CD4-positive, alpha-beta T cell treated with Interleukin-6 at 100 ng/mL for 8 hours (primary cell): ENCODE measurements at places on chromosomes 5 and 9.

GRCh38 chr9:92522983-92523970 is 12.5 kb downstream of the ECM2 start:
- DNase-seq, result no peak

DNA sequence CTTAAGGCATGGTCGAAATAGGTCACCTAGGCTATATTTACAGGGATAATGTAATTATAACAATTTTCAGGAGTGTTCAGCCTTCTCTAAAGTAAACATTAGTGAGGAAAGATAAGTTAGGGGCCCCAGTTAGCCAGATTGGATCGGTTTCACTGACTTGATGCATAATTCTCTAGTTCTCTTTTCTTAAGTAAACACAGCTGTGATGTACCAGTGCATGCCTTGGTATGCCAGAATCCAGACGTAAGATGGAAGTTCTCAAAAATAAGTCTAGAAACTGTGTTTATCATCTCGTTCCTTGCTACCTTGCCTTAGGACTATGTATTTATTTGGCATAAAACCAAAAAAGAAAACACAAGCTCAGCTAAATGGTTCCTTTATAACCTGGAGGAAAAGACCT is 442.2 kb upstream of the CLINT1 start:
- no peak for DNase-seq

- no peak for DNase-seq
Measured at GRCh38 chr9:114164191-114164794, 9.0 kb downstream of the COL27A1 start.

GRCh38 chr9:7201196-7201595 is 443.4 kb downstream of the KDM4C start:
- DNase-seq, result no peak

DNA sequence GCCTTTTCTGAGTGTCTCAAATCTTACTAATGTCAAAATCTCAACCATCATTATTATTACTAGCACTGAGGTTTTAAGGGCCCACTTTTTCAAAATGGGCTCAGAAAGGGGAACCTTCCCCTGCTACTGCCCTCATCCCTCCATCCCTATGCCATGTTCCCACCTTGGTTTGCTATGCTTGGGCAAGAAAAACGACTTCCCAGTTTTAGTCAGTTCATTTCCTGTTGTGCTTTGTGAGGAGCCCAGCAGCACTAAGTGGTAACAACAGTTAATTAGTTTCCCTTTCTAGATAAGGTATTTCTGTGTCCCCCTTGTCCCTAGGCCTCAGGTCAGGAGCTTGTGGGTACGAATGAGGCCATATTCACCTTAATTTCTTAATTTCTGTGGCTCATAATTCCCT is 595.2 kb downstream of the RAB3C start:
- DNase-seq, result no peak

DNA sequence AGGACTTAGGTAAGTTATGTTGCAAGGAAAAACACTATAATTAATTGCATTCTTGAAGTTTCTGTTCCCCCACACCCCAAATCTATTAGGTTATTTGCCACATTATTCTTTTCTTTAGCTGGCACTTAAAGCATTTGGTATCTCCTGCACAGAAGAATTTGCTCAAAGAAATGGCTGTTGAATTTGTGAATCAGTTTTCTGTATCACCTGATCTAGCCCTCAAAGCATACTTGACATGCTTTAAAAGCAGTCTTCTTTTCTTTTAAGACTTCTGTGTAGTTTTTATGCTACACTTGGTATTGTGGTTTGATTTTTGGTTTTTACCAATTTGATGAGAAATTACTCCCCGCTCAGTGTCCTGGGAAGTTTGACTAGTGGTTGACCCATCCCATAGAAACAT is 69.1 kb downstream of the RIC1 start:
- DNase-seq, result no peak

GRCh38 chr9:131854896-131855613 is 115.2 kb upstream of the RAPGEF1 start:
- DNase-seq, result no peak

GRCh38 chr5:89015409-89015808 is 132.4 kb upstream of the MEF2C start:
- no peak for DNase-seq

GRCh38 chr5:38790891-38791290 is 54.9 kb upstream of the OSMR start:
- no peak for DNase-seq

GRCh38 chr9:32371279-32371678 is 13.2 kb upstream of the ACO1 start:
- no peak for DNase-seq

GRCh38 chr5:39968381-39968780 is 543.6 kb upstream of the DAB2 start:
- no peak for DNase-seq

DNA sequence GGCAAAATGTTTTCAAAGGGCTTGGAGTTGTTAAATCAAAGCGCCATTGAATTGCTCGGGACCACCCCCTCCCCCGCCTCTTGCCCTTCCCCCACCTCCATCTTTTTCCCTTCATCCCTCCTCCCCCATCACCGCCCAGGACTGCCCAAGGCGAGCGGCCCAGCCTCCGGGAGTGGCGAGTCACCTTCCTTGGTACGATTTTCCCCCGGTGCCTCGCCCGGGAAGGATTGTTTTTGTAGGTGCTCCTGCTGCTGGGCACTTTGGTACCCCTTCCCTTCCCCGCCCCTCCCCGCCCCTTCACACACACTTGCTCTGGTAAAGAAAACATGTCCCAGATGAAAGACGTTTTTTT is 61.2 kb downstream of the TMEM174 start:
- no peak for DNase-seq

- DNase-seq, result no peak
Measured at GRCh38 chr9:138009803-138010690, 132.5 kb downstream of the CACNA1B start.

DNA sequence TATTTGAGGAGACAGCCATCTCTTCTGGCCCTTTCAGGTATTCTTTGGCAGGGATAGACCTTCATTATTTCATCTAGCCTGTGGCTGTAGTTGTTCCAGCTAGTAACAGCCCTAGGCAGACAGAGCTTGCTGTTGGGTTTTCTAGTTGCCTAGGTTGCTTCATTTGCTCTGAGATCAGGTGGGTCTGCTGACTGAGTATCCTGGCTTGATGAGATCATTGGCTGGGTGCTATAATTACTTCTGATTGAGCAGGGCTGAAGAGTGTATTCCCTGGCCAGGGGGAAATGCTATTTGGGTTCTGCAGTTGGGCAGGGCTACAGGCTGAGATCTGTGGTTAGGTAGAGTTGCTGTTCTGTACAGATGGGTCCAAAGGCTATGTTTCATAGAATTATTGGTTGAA is 456.1 kb downstream of the PSAT1 start:
- no peak for DNase-seq

DNA sequence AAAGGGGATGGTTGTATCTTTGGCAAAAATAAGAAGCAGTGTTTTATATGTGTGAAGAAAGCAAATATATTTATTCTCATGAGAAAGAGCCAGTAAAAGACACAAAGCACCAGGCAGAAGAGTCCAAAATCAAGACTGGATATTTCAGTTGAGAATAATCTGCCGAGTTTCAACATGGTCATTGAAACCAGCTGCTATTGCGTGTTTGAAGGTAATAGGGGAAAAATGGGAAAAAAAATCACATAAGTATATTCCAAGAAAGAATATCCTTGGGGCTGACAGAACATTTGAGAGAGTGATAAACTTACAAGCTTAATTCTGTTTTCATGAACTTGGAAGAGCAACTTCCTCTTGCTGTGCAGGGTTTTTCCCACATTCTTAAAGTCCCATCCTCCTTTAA is 79.9 kb downstream of the ISOC1 start:
- no peak for DNase-seq

DNA sequence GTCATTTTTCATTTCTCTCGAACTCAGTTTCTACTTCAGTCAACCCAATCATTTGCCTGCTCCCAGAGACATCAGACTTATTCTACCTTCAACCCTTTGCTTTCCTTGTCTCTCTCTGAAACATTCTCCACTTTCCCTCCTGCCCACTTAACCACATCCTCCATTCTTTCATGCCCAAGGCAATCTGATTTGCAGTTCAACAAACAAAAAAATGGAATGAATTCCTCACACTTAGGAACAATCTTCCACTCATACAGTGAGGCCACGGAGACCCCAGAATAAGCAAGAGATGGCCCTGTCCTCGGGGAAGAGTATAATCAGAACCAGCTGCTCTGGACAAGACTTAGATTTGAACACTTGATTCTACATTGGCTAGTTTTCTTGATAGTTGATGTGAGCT is 180.5 kb downstream of the RFK start:
- DNase-seq, result no peak

DNA sequence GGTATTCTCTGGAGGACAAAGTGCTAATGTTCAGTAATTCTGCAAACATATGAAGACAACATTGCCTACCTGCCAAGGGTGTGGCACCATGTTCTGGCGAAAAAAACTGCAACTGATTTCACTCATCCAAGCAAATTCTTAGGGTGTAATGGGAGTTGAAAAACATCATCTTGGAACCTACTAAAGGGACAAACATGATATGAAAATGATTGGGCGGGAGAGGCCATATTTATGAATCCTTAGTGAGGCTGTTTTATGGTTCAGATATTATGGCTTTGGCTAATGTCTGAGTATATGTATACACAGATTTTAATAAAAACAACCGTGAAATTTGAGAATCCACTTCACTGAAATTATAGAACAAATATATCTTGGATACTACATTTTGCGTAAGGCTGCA is 225.7 kb downstream of the ARL15 start:
- DNase-seq, result no peak

- DNase-seq, result no peak
Measured at GRCh38 chr5:144130306-144130705, 40.2 kb downstream of the YIPF5 start.

GRCh38 chr9:89346696-89347095 is 28.4 kb downstream of the SECISBP2 start:
- DNase-seq, result no peak

DNA sequence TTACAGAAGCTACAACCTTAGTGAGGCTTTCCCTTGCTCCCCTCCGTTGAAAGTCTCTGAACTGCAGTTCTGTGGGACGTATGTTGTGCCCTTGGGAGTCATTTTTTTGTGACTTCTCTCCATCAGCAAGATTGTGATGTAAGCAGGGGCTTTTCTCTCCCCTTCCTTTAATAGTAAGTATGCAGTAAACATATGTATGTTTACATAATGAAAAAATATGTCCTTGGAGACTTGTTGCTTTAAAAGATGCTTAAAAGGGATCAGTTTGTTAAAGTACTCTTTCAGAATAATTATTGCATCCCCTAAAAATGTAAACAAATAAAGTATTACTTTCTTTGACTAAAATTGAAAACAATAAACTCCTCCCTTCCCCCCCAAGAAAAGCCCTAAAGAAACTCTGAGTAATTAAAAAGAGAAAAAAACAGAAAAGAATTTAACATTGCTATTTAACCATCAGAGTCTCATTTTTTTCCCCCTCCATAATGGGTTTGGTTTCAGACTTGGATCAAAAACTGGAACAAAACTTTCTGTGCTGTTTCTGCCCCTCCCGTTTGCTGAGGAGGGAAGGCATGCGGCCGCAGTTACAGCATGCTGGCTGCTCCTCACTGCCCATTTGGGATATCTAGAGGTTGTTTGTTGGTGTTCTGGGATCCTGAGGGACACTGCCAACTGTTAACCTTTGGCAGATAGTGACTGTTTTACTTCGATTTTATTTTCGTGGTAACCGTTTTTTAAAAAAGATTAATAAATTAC is 40.2 kb downstream of the TRIO start:
- no peak for DNase-seq

GRCh38 chr5:162068412-162068811 is 839 bp downstream of the GABRG2 start:
- DNase-seq, result no peak

DNA sequence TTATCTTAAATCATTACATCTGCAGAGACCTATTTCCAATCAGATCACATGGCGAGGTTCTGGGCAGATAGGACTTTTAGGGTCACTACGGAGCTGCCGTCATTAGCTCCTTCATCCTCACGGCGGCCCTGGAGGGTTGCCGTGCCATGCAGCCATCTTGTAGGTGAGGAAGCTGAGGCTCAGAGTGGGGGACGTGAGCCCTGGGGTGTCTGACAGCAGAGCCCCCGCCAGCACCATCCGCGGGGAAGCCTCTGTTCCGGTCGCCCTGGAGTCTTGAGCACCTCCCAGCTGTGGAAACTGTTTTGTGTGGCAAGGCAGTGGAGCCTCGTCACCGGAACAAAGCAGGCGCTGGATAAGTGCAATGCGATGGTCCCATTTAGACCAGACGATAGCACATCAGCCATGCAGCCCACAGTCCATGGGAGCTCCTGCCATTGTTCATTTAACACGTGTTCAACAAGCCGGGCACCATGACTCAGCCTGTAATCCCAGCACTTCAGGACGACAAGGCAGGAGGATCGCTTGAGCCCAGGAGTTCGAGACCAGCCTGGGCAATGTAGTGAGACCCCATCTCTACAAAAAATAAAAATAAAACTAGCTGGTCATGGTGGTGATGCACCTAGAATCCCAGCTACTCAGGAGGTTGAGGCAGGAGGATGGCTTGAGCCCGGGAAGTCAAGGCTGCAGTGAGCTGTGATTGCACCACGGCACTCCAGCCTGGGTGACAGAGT is 61.9 kb downstream of the KCNT1 start:
- DNase-seq, result no peak

DNA sequence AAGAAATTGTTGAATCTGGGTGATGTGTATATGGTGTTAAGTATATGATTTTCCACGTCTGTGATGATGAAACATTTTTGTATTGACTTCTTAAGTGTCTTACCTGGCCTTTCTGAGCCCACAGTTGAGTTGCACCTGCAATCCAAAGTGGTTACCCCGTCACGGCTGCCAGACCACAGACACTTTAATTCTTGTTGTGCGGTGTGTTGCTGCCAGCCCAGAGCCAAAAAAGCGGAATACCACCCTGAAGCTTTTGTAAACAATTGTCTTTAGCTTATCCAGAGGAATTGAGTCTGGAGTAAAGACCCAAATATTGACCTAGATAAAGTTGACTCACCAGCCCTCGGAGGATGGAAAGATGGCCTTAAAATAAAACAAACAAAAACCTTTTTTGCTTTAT is 35.1 kb downstream of the MTAP start:
- no peak for DNase-seq

DNA sequence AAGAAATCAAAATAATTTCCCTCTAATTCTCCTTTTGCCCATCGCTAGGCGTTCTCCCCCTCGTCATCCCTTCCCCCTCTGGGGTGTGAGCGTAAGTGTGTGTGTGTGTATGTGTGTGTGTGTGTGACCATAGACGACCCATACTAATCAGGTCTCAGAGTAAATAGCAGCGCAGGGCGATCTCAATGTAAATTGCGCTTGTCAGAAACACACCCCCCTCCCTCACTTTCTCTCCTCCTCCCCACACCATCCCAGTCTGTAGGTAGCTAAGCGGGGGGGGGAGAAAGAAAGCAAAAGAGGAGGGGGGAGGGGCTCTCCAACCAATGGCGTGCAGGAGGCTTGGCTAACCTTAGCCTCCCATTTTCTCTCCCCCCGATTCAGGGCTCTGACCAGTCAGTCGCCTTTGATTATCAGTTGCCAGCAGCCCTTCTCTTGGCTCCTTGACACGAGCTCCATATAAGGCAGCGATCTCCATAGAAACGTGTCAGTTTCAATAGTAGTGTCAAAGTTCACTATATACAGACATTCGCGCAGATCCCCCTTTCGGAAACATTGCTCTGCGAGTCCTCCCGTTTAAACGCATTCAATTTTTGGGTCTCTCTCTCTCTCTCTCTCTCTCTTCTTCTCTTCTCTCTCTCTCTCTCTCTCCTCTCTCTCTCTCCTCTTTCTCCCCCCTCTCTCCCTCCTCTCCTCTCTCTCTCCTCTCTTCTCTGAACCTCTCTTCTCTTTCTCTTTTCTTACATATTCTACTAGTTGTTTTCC is at the start of gene NR2F1:
TSS of gene NR2F1 (plus strand) at position 546 of the 762 bp plus-strand sequence. CDS start 1,802 bp downstream, outside the sequence.
- no peak for DNase-seq
